ENCODE measurements at places on chromosomes 2 and 18.

DNA sequence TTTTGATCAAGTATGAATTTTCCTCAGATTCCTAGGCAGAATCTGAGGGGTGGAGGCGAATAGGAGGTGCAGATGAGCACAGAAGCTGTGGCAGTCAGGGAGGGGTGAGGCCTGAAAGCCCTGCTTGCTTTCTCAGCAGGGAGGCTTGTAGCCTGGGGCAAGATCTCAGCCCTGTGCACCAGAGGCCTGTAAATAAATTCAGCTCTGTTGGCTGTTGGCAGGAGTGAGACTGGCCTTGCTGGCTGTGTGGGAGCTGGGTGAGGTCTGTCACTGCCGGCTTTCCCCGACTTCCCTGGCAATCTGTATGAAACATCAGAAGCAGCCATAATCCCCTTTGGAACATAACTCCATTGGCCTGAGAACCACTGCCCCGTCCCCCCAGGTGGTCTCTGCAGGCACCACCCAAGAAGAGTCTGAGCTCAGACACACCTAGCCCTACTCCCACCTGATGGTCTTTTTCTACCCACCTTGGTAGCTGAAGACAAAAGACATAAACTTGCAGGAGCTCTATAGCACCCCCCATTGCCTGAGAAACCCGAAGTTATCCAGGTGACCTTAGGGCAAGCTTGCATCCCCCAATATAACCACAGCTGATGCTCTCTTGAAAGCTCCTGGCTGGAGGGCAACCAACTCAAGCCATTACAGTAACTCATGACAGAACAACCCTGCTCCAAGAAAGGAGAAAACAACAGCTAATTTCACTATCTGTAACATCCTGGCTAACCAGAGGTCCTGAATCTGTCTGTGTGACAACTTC is 32.3 kb downstream of the EVA1A start:
- DNase-seq: no peak

DNA sequence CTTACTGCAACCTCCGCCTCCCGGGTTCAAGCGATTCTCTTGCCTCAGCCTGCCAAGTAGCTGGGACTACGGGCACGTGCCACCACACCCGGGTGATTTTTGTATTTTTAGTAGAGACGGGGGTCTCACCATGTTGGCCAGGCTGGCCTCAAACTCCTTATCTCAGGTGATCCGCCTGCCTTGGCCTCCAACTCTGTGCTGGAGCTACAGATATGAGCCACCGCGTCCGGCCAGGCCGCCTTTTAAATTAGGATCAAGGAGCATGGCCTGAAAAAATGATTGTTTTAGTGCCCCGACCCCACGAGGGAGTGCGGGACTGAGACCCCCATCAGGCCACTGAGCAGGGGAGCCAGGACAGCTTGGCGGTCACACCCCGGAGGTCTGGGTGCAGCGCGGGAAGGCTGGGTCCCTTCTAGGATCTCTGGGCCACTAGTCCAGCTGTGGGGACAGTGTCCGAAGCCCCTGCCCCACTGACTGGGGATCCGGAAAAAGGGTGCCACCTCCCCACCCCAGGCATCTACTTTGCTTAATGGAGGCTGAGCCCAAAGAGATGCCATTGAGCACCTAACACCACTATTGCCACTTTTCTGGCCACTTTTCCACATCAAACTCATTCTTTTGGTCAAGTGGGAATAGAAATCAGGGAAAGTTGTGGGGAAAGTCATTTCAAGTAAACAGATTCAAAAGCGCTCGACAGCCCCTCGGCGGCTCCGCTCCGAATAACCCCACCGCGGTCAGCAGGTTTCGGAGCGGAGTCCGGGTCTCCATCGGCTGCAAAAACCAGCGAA is 19.7 kb upstream of the DNMT3A start:
- no peak for DNase-seq

DNA sequence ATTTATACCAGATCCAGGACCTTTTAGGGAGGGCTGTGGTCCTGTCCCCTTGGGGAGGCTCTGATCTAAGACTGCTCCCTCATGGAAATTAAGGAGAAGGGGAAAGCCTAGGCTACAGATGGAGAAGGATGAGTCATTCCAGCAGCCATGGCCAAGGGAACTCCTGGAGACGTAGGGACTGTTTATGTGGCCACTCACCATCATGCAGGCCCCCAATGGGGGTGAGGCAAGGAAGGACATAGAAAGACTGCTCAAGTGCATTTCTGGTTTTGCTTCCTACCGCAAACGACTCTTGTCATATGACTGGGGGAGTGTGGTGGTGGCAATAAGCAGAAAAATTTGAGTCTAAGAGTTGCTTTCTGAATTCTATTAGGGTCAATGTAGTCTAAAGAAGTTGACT is 54.0 kb upstream of the CYP1B1 start:
- DNase-seq: no peak

DNA sequence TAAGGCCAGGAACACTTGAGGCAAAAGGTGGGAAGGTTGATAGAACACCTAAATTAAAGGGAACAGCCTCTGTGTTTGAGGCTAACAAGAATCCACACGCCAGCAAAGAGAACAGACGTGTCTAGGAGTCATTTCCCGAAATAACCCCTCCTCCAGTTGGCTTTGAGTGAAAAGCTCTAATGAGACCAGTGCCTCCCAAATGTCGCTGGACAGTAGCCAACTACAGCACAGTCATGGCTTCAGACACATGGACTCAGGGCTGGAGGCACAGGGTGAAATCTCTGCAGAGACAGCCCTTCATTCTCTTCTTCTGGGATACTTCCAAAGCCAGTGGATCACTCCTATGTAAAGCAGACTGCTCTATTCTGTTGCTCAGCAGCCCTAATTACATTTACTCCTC is 49.6 kb downstream of the SOWAHC start:
- DNase-seq: no peak

DNA sequence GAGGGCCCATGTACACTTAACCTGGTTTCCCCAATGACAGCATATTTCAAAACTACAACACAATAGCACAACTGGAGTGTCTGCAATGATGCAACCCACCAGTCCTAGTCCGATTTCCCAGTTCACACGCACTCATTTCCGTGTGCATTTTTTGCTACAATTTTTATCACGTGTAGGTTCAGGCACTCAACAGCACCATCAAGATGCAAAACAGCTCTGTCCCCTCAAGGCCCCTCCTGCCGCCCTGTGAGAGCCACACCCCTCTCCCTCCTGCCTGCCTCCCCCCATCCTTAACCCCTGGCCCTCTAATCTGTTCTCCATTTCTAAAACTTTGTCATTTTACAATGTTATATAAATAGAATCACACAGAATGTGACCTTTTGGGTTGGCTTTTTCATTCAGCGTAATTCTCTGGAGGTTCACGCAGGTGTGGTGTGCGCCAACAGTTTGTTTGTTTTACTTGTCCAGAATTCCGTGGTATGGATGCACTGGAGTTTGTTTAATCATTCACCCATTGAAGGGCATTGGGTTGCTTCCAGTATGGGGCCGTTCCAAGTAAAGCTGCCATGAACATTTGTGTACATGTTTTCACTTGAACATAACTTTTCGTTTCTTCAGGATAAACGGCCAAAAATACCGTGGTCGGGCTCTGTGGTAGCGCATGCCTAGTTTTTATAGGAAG is 8.4 kb downstream of the KCNIP3 start:
- DNase-seq: peak; percentile 15

GRCh38 chr2:204360218-204361007 is 184.9 kb upstream of the PARD3B start:
- no peak for DNase-seq

- DNase-seq: no peak
These were observed 15.1 kb downstream of the TRIB2 start for GRCh38 chr2:12731701-12732280.

GRCh38 chr2:120930236-120930635 is 194.6 kb downstream of the GLI2 start:
- DNase-seq: no peak

DNA sequence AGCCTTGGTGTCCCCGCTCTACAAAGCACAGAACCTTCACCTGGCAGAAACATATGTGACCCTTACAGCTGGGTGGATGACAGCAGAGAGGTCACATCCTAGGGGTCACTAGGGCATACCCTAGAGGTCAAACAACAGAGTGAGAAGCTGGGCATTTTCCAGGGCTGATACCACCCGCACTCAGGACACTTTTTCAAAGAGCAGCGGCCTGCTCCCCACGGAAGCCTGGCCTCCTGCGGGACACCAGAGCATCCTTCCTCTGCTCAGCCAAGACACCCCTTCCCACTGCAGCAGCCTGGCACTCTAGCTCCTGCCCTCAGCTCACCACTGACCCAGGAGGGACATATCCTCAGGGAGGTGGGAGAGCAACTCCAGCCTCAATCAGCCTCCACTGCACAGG is 86.0 kb downstream of the GALNT14 start:
- no peak for DNase-seq
